ENCODE measurements at places on chromosomes 11 and 22. TPM values are rescaled to one million over a fixed set of nuclear protein-coding genes. Genes with fewer than 3 reads are reported as not detected.

DNA sequence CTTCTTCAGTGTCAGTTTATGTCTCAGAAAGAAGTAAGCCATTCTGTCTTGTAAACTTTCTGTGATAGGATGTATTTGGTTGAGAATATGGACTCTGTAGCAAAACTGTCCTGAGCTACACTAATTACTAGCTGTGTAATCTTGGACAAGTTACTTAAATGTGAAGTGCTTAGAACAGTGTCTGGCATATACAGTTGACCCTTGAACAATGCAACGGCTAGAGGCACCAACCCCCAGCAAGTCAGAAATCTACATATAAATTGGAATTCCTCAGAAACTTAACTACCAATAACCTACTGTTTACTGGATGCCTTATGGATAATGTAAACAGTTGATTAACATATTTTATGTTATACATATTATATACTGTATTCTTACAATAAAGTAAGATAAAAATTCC is 68.7 kb upstream of the GRK2 start:
- DNase-seq = no peak

GRCh38 chr22:48799227-48799970 is 1028.3 kb downstream of the BRD1 start:
- DNase-seq = no peak

GRCh38 chr11:78798663-78799062 is 224.0 kb upstream of the NARS2 start:
- DNase-seq = peak; percentile 49

DNA sequence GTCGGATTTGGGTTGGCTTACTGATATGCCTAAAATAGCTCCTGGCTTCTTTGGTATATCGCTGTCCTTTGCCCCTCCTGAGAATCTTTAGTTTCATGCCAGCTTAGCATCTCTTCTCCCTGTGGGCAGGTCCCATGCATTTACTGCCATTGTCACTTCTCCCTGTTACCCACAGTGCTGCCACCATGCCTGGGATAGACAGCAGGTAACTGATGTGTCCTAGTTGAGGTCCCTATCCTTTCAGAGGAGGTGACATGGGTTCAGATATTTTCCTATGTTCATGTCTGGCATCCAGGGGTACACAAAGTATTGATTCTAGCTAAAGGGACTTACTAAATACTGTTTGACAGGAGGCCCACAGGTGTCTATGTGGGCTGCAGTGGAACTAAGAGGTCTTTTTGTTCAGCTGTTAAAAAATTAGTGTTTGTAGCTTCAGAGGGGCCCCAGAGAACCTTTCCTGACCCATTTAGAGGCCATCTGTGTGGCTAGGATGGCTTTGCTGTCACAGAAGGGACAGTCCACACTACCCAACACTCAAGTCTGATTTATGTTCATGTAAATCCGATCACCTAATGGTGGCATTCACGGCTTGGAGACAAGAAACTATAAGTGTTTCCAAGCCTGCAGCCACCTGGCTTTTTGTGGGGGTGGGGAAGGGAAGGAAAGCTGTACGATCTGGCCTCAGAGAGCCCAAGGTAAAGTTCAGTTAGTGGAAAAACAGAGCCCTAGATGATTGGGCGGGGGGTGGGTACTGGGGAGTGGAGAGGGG is 8.5 kb downstream of the TIMP3 start:
- DNase-seq = no peak

The API5 gene
- 101 TPM for total RNA-seq

The BAIAP2L2 gene
- total RNA-seq = 2.0 TPM

DNA sequence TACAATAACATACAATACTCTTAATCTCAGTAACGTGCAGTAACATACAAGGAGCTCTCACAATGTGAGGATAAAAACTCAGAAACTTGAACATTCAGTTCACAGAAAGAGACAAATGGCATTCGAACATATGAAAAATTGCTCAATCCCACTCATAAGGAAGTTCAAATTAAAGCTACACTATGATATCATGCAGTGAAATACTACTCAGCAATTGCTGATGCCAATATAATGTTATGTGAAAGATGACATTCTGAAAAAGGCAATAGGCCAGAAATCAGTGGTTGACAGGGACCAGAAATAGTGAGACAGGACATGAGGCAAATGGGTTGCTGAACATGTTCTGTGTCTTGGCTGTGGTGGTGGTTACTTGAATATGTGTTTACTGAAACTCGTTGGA is 33.7 kb upstream of the PITPNB start:
- no peak for DNase-seq
